ENCODE measurements at places on chromosomes 6 and 20. TPM values are rescaled to one million over a fixed set of nuclear protein-coding genes. Genes with fewer than 3 reads are reported as not detected.

DNA sequence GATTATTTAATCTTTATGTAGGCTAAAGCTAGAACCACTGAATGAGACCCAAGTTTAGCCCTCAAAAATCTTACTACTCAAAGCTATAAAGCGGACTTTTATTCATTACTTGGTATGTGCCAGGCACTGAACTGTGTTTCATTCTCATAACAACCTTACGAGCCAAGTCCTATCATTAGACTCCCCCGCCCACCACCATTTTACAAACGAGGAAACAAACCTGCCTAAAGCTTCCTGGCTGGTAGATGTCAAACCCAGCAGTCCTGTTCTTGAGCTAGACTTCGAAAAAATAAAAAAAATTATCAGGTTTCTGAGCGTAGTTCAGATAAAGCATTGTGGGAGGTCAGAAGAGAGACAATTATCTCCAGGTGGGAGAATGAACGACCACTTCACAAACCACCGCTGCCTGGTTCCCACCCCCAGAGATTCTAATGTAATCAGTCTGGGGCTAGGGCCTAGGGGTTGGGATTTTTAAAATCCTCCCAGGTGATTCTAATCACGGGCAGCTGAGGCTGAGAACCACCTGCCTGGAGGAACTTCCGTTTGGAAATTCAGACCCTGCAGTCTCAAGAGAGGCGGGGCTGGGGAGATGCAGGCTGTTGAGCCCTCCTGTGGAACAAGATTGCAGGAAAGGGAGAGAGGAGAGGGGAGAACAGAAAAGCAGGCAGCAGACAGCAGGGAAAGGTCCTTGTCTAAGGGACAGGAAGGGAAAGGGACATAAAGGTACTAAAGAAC, 8.6 kb downstream of the ADTRP start:
- no peak for DNase-seq

The TRIM10 gene
- total RNA-seq, result not detected

The CDC25B gene
- 24.4 TPM for total RNA-seq

DNA sequence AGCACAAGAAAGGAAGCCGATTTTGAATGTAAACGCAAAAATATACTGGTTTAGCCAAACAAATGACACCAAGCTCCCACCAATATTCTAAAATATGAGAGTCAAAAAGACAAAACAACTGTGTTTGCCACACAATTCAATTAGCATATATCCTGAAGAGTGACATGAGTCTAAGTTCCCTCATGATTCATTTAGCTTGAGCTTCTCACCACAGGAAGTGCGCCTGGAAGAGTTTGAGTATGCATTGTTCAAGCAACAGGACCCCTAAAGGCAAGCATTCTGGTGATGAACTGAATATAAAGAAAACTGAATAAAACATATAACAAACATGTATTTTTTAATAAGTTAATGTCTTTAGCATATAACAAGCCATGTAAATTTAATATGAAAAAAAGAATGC, 115.2 kb upstream of the RUNX2 start:
- DNase-seq, result no peak

- no peak for DNase-seq
Observed at GRCh38 chr6:84771125-84771755, 6.8 kb upstream of the TBX18 start.

DNA sequence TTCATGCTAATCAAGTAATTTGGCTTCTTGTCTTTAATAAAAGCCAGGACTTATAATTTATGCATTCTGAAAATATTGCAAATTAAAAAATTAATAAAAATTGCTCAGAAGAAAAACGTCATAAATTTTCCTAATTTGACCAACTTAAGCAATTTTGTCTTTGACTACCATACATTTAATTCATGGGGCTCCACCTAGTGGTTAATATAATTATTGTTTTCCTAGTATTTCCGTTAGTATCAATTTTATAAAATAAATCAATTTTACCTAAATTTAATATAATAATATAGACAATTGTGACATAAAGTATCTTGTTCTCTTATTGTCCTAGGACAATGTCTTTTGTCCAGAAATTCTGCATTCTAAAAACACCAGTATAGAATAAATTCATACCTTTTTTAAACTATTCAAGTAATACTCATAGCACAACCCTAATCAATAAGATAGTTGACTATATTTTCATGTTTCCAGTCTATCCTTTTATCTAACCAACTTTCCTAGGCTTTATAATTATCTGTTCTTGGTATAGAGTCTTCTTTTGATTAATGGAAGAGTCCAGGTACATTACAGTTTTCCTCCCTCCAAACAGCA, 319.9 kb downstream of the TRDN start:
- no peak for DNase-seq

- DNase-seq, result no peak
Observed at GRCh38 chr20:52798124-52798523, 174.0 kb upstream of the TSHZ2 start.

The CST5 gene
- 0.50 TPM for total RNA-seq

- DNase-seq, result peak; percentile 39
Observed at GRCh38 chr20:20786428-20786827, 74.0 kb upstream of the RALGAPA2 start.

The SLC13A3 gene
- total RNA-seq, result 3.6 TPM

DNA sequence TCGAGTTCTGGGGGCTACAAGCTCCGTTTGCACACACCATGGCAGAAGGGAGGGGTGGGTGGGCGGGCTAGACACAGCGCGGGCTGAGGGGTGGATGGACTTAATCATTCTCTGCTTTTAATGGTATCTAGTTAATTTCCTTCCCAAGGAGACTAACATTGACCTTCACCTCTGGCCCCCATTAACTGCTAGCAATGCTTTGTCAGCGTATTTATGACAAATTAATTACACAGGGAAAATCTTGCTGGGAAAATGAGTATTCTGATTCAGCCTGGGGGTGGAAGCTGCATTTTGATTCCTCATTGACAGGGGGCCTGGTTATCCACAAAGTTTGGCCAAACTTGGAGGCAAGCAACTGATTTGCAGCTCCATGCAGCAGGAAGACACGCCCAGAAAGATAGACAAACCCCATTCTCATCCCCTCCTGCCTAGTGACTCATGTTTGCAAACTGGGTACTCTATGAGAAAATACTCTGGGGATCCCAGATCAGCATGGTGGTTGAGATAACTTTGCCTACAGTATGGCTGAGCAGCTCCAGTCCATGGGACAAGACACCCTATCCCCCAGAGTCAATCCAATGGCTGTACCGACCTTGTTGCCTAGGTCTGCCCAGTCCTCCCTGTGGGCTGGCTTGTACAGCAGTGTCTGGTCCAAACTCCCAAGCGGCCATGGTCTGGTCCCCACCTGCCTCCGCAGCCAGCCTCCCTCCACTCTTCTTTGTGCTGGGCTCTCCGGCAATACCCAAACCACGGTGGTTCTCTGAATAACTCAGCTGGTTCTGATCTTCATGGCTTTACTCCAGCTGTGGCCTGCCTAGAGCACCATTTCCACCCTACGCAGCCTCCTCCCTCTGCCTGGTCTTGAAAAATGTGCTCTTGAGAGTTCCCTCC, 19.7 kb downstream of the ZBP1 start:
- no peak for DNase-seq

DNA sequence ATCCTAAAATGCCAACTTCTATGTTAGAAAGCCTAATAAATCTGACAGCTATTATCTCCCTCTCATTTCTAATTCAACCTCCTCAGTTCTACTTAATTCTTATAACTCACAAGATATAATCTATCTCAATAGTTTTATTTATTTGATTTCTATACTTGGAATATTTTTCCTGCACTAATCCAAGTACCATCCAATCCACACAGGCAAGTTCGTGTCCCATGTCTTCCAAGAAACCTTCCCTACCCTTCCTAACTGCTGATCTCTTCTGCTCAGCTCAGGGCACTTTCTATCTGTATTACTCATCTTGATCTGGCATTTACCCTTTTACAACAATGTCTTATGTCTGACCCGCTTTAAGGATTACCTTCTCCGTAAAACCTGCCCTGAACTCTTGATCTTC, 18.2 kb downstream of the NCOA5 start:
- DNase-seq, result no peak

DNA sequence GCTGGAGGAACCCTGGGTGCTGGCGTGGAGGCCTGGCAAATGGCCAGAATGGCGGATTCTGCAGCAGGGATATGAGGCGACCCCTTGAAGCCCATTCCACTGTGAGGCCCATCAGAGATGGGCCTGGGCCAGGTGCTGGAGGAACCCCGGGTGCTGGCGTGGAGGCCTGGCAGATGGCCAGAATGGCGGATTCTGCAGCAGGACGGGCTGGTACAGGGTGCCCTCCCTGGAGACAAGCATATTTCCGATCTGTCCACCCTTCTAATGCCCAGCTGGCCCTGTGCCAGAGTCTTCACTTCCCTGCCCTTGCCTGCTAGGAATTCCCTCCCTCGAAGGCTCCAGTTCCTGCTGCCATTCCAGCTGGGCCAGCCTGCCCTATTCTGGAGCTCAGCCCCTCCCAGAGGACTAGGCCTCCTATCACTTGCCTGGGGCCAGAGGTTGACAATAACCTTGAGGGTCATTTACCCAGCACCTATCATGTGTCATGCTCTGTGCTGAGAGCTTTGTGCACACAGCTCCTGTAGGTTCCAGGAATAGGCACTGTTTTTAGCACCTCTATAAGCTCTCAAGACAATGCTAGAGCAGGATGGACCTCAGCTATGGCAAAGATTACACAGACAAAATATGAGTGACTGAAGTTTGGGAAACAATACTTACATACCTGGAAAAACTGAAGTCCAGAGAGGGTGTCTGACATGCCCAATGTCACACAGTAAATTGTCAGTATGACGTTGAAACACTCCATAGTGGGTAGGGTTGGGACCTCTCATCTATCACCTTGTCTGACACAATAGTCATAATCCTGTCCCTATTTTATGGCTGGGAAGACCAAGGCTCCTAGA, 21.4 kb downstream of the SUN5 start:
- DNase-seq, result peak; percentile 5

The ZC2HC1B gene
- total RNA-seq, result not detected

- no peak for DNase-seq
Observed at GRCh38 chr6:35686873-35687555, 1.7 kb downstream of the FKBP5 start.

The PSORS1C2 gene
- not detected for total RNA-seq

DNA sequence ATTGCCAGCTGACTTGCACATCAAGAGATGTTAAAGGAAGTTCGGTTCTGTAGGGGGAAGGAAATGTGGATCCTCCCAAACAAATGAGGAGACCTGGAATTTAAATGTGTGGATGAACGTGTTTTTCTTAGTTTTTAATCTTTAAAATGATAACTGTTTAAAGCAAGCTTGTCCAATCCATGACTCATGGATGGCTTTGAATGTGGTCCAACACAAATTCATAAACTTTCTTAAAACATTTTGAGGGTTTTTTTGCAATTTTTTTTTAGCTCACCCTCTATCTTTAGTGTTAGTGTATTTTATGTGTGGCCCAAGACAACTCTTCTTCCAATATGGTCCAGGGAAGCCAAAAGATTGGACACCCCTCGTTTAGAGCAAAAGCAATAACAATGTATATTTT, 12.6 kb downstream of the TUBB2B start:
- no peak for DNase-seq

DNA sequence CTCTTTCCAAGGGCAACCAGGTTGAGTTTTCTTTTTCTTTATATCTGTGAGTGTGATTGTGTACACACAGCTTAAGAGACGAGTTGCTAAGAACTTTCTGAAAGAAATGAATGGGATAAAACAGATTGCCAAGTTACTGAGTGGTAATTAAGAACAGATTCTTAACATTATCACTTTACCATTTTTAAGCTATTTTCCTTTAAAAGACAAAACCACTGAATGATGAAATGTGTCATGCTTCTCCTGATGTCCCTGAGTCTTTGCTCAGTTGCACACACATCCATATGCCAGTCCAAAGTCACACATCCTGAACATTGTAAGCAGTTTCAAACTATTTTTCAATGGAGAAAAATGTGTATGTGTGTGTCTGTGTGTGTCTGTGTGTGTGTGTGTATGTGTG, 5.5 kb upstream of the DAAM2 start:
- DNase-seq, result no peak

DNA sequence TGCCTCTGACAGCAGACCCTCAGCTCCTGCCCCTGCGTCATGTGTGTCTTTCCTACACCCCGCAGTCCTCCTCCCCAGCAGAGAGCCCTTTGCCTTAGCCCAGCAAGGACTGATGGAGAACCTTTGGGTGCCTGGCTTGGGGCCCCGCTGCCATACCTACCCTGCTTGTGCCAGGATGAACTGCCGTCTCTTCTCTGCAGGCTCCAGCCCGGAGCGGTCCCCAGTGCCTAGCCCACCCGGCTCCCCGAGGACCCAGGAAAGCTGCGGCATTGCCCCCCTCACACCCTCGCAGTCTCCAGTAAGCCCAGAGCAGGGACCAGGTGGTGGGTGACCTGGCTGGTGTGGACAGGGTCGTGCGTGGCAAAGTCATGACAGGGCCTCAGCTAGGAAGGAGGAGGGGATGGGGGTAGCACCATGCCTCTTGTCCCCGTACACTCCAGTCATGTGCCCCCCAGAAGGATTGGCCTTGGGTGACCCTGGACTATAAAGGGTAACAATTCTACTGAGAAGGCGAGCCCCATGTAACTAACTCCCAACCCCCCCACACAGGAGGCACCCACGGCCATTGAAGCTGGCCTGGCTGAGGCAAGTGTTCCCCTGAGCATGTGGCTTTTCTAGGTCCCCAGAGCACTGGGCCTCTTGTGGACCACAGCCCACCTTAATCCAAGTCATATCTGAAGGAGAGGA, 8.3 kb downstream of the HSPA12B start:
- no peak for DNase-seq

DNA sequence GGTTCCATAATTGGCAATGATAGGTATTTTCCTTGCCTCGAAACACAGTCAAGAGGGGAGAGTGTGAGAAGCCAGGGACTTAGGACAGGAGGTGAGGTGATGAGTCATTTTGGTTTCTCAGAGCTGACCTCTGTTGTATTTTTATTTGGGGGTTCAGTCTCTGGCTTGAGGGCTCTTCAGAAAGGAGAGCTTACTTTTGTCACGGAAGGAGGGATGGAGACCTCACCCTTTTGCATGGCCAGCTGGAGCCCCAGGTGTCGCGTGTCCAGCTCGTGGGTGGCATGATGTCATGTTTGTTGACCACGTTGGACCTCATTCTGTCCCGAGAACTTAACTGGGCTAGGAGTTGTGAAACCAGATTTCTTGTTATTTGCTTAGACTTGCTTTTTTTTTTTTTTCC, 293.9 kb downstream of the QKI start:
- DNase-seq, result no peak

The MLN gene
- total RNA-seq, result not detected

DNA sequence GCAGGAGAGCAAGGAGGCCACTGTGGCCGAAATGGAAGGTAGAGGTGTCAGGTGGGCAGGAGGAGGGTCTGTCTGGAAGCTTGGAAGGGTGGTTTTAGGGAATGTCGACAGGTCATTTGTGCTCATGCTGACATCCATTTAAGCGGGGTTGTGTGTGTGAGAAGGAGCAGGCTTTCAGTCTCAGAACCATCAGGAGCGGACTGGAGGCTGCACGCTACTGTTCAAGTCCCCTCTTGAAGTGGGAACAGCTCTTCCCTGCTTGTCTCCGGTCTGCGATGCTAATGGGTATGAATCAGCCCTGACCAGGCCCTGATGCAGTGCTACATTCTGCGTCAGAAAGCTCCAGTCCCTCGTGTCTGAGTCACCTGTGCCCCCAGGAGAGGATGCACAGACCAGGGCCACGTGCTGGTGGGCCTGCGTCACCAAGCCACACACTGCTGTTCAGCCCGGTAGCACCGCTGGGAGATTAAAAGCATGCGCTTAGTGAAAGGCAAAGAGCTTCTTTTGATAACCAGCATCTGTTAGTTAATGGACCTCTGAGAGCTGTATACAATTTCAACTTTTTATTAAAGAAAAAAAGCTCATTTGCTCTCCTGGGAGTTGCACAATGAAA, 58.0 kb downstream of the APCDD1L start:
- DNase-seq, result peak; percentile 39
